ENCODE measurements at places on chromosomes 1 and 21.
A peak's percentile ranks its signal among the peaks of the same experiment; 100 is the strongest.

DNA sequence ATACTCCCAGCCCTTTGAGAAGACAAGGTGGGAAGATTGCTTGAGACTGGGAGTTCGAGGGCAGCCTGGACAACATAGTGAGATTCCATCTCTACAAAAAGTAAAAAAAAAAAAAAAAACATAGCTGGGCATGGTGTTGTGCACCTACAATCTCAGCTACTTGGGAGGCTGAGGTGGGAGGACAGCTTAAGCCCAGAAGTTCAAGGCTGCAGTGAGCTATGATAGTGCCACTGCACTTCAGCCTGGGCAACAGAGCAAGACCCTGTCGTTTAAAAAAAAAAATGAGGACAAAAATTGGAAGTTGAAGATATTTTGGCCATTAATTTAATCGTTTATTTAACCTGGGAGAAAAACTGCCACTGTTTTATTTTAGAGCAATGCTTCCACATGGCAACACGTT, 1.1 kb downstream of the URB1 start:
- DNase-seq = no peak

DNA sequence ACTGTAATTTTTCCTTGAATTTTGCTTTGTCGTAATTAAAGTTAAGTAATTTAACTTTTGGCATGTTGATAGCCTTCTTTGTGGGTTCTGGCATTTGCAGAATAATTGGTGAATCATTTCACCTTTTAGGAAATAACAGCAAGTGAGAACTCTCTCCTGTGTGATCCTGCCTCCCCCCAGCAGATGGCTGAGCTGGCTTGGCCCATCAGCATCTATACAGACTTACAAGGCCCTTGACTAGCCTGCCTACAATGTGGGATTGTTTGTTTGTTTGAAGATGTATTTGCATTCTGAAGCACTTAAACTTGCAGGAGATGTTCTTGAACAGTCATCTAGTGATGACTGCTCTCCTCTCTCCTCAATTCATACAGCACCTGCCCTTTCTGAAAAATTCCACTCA, 55.9 kb downstream of the MACO1 start:
- no peak for DNase-seq

DNA sequence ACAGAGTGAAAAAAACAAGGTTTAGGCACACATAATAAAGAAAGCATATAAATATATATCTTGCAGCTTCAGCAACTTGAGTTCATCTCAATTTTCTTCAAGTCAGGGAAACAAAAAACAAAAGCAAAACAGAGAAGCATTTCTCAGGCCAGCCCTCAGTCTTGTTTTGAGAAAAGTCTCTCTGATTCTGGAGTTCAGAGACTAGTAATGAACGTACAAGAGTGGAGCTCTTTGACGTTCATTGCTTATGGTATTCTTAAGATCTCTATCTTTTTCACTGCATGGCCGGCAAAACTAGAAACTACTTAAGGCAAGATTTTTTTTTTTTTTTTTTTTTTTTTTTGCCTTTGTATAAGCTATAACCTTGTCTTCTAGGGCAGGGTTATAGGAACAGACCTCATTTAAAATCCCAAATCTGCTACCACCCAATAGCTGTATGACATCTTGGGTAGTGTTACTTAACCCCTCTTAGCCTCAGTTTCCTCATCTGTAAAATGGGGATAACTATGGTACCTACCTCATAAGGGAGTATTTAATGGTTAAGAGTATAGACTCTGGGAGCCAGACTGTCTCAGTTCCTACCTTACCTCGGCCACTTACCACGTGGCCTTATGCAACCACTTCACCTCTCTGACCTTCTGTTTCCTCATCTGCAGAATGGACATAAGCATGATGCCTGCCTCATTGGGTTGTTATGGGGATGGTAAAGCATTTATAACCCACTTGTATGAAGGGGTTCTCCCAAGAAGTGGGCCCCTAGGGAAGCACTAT, 33.6 kb downstream of the LMO4 start:
- no peak for DNase-seq

- no peak for DNase-seq
Measured at GRCh38 chr1:213122514-213122929, 71.5 kb downstream of the RPS6KC1 start.

- no peak for DNase-seq
Measured at GRCh38 chr1:54465351-54465811, 59.2 kb upstream of the SSBP3 start.

- DNase-seq = peak; percentile 62
Measured at GRCh38 chr1:156860628-156861423, at the start of gene NTRK1. Gene NTRK1, plus strand, starts transcription at chr1:156860865. Its CDS starts 70 bp downstream, at chr1:156860935.

GRCh38 chr1:27614625-27615344, 10.8 kb upstream of the AHDC1 start:
- DNase-seq = no peak

DNA sequence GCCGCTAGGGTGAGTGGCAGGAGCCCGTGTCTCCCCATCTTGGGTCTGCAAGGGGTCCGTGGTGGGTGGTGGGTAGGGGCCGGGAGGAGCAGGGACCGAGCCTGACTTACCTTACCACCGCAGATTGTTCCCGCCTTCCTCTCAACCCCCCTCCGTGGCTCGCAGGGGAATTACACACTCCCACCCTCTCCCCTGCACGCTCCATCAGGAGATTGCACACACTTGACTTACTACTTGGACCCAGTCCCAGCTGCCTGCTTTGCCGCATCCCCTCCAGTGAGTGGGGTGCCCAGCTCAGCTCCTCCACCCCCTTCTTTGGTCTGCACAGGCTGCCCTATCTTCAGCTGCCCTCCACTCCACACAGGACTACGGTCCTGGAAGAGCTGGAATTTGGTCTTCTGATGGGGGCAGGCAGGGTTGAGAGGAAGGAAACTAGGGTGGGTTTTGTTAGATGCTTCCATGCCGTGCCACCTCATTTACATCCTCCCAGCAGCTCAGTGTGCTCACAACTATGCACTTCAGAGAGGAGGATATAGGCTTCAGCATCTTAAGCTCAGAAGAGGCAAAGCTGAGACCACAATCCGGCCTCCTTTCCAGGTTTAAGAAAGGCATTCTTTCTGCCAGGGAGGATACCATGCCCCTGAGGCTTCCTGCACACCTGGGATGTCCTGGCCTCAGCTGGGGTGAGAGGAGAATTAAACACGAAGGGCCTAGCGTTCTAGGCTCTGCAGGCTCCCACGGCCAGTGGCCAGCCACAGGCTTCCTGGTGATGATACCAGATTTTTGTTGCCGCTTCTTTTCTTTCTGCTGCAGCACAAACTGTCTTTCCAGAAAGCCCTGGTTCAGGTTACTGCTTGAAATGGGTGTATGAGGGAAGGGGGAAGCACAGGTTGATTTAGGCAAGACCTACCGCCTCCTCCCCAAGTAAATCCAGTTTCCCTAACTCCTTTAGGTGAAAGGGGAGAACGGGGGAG, 2.3 kb downstream of the KCNC4 start:
- DNase-seq = no peak

- peak; percentile 91 for DNase-seq
Measured at GRCh38 chr1:150149271-150150132, at the start of gene PLEKHO1. Gene PLEKHO1, plus strand, starts transcription at chr1:150149916. Its CDS starts 342 bp downstream, at chr1:150150258.

- DNase-seq = no peak
Measured at GRCh38 chr1:3553166-3553939, 58.0 kb downstream of the MEGF6 start.

DNA sequence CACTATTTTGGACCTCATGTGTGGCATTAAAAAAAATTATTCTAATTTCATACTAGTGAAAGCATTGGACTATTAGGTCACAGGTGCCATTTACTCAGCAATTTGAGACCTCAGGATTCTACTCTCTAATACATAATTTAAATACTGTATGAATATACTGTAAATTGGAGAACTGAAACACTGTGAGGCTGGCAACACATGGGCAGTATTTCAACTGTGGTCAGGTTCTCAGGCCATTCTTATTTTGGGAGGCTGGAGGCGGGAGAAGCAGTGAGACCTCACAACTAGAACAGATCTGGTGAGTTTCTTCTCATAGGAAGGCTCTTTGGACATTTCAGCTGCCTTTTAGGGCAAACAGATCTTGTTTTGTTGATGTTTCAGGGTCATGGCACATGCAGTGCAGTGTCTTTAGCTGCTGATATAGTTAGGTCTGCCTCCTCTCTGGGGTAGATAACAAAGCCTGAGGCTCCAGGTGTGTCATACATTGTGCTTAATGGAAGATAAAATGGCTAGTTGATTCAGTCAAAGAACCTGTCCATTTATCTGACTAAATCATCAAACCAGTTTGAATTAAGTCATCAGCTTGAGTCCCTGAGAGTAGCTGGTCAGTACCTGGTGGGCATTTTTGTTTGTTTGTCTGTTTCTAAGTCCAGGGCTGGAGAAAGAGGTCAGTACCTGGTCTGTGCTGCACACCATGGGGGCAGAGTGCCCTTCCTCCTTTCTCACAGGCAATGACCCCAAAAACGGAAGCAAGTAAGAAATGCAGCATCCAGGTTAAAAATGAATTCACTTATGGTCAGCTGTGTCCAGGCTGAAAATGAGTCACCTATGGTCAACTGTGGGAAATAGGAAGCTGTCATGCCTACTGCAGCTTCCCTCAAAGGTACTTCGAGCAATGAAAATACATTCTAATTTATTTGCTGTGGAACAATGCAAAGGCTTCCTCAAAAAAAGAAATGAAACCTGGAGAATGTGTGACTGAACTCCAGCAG, 216.2 kb downstream of the SDCCAG8 start:
- no peak for DNase-seq

- DNase-seq = no peak
Measured at GRCh38 chr1:214386747-214387146, 105.8 kb downstream of the SMYD2 start.

DNA sequence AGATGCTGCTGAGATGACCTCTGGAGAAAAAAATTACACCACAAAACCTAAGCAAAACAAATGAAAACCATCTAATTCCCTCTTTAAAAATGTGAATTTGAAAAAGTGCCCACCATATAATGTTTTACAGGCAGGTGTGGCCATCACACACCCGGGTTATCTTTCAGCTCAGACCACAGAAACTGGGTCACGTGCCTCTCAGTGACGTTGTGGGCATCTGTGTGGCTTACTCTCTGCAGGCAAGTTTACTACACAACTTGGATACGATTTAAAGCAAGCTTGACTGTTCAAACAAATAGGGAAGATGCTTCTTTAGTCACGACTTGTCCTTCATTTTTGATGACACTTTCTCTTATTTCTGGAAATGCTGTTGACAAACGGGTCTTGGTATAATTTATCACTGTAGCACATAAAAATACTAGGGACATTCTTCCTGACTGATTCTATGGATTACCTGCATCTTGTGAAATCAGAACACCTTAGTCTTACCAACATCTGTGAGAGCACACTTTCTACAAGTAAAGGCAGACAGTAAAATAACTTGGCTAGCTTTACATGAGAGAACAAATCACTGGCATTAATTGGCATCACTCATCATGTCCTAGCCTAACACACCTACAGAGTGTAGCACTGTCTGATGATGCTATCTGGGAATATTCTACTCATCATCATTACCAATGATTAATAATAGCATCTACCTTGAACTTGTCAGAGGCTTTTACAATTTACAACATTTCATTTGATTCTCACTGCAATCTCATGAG, 89.3 kb upstream of the EDEM3 start:
- DNase-seq = no peak

- no peak for DNase-seq
Measured at GRCh38 chr1:174204697-174205308, 45.5 kb downstream of the RABGAP1L start.

GRCh38 chr1:64495878-64496277, 25.9 kb downstream of the CACHD1 start:
- no peak for DNase-seq

DNA sequence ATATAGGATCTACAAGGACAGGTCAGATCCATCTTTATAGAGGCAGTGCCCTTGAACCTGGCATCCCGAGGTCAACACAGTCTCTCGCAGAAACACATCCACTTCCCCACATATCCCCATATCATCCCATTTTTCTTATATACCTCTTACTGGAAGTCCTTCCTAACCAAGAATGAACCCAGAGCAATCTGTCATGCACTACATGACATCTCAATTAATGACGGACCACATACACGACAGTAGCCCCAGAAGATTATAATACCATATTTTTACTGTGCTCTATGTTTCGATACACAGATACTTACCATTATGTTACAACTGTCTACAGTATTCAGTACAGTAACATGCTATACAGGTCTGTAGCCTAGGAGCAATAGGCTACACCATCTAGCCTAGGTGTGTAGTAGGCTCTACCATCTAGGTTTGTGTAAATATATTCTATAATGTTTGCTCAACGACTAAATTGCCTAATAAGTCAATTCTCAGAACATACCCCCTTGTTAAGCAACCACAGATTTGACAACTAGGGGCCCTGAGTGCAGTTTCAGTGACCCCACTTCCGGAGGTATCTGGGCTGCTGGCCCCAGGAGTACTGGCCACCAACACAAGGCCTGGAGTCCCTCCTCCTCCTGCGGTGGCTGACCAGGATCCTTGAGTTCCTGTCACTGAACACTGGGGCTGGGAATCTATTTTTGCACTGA, 28.1 kb downstream of the PTPN14 start:
- DNase-seq = no peak

GRCh38 chr1:116445534-116445933, 72.5 kb downstream of the ATP1A1 start:
- no peak for DNase-seq

- DNase-seq = peak; percentile 17
Measured at GRCh38 chr1:5753549-5754421, 238.4 kb downstream of the NPHP4 start.

DNA sequence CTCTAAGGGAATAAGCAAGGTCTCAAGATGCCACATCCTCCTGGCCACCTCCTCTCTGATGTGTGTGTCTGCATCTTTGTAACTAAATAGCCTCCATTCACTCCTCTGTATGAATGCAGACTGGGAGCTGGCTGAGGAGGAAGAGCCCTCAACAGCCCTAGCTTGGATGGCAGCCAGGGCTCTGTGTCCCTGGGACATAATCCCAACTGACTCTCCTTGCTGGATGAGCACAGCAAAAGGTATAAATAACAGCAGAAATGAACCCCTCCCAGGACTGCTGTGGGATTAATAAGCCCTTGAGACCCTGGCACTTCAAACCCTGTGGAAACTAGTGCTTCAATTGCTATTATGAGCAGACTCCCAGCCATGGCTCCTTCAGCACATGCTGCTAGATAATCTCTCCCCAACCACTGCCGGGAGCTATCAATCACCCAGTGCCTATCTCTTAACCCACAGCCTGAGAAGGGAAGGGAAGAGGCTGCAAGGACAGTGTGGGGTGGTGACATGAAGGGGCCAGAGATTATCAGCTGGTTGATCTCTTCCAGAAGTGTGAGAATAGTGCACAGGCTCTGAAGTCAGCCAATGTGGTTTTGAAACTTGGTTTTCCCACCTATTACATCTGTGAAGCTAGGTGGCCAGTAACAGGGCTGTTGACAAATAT, 152.2 kb downstream of the TNR start:
- peak; percentile 50 for DNase-seq

- DNase-seq = no peak
Measured at GRCh38 chr1:35838693-35839245, 31.0 kb downstream of the AGO4 start.

- no peak for DNase-seq
Measured at GRCh38 chr1:65650682-65651081, 142.0 kb upstream of the PDE4B start.

DNA sequence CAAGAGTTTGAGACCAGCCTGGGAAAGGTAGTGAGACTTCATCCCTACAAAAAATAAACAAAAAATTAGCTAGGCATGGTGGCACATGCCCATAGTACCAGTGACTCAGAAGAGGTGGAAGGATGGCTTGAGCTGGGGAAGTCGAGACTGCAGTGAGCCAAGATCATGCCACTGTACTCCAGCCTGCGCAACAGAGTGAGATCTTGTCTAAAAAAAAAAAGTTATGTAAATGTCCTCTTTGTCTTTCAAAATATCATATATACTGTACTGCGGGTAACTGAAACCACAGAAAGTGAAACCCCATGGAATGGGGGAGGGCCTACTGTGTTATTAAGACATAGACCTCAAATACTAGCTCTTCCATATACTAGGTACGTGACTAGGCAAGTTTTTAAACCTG, 20.8 kb downstream of the ACADM start:
- DNase-seq = no peak
